Right atrium auricular region (tissue), 2 donors: ENCODE measurements at places on chromosomes 6 and 20. TPM values are rescaled to one million over a fixed set of nuclear protein-coding genes. Genes with fewer than 3 reads are reported as not detected.

The HLA-F gene
- total RNA-seq = 21.1 TPM

- no peak for DNase-seq
- peaks cover 25% of the 10 kb centered on the region for H3K4me1 ChIP-seq
- H3K27me3 ChIP-seq = no peaks in the 10 kb centered on the region
- H3K4me3 ChIP-seq = no peak overlapping the region
- H3K36me3 ChIP-seq = peaks cover 16% of the 10 kb centered on the region
Measured at GRCh38 chr6:4030669-4031068, 48.3 kb downstream of the FAM217A start.

DNA sequence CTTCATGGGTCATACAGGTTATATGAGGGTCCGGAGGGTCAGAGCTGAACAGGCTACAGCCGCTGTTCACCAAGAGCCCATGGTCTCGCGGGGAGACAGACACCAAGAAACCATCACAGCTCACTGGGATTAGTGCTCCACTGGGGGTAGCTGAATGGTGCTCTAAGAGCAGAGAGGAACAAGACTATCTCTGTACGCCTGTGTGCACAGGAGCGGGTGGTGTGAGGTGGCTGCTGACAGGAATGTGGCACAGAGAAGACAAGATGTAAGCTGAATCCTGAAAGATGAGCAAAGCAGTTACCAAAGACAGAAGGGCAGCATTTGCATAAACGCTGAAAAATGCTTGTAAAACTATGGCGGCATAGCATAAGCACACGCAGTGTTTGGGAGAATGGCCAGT, 139.1 kb downstream of the GMPR start:
- H3K36me3 ChIP-seq = no peaks in the 10 kb centered on the region
- H3K27ac ChIP-seq = no peak overlapping the region
- H3K4me1 ChIP-seq = no peaks in the 10 kb centered on the region
- no peak for DNase-seq
- H3K4me3 ChIP-seq = no peak overlapping the region
- no peaks in the 10 kb centered on the region for H3K27me3 ChIP-seq

GRCh38 chr6:22102671-22103070, 194.2 kb downstream of the PRL start:
- DNase-seq = no peak
- H3K27ac ChIP-seq = no peak overlapping the region
- H3K4me1 ChIP-seq = no peaks in the 10 kb centered on the region
- no peaks in the 10 kb centered on the region for H3K36me3 ChIP-seq
- H3K4me3 ChIP-seq = no peak overlapping the region

The SLC26A8 gene
- total RNA-seq = not detected

The LIN28B gene
- total RNA-seq = not detected

- no peak overlapping the region for H3K27ac ChIP-seq
- H3K27me3 ChIP-seq = no peaks in the 10 kb centered on the region
- no peak for DNase-seq
- no peaks in the 10 kb centered on the region for H3K4me1 ChIP-seq
Measured at GRCh38 chr20:40294747-40295146, 394.3 kb downstream of the MAFB start.
